ENCODE measurements at places on chromosomes 7 and 10.

GRCh38 chr7:75992083-75992755 lies 2.2 kb downstream of the TMEM120A start:
- DNase-seq: no peak

DNA sequence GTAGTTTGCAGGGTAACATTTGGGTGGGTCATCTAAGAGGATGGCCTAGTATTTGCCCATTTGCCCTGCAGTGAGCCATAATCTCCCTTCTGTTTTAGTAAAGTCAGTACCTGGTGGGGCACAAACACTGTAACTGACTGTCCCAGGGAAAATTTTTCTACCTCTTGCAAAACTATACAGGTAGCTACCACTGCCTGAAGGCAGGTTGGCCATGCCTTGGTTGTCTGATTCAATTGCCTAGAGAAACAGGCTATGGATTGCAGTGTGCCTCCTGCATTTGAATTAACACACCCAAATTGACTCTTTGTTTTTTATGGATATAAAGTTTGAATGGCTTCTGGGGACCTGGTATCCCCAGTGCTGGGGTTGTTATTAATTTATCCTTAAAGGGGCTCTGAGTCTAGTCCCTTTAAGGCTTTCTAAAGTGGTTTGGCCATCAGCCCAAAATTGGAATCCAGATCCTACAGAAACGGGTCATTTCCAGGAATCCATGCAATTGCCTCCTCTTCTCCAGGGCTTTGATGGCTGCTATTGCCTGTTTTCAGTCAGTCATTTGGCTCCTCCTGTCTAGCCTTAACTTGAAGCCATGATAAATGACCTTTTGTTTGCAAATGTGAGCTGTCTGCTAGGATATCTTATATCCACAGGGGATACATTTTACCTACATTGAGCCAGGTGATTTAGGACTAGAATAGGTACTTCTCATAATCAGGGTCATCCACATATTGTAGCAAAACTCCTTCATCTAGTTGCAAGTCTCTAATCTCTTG lies 89.1 kb downstream of the STRA8 start:
- no peak for DNase-seq

- DNase-seq: no peak
These were observed 597 bp downstream of the APBB1IP start for GRCh38 chr10:26438534-26439341.

- DNase-seq: no peak
These were observed 56.3 kb downstream of the CAMK1D start for GRCh38 chr10:12405342-12406320.

DNA sequence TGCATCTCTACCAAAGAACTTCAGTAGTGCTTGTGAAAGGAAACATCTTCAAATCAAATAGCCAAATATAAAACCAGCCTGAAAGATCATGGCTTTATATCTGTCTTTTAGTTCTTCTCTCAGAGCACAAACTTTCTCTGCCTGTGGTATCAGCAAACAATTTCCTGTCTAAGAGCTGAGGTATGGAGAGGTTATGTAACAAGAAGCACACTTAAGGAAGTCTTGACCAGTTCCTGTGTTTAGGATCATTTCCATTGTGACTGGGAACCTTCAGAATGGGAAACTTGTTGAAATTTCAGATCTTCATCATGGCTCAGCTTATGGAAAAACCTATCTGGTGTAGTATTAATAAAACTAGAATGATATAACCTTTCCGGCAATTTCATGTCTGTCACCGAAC lies 148.8 kb downstream of the MBL2 start:
- no peak for DNase-seq

DNA sequence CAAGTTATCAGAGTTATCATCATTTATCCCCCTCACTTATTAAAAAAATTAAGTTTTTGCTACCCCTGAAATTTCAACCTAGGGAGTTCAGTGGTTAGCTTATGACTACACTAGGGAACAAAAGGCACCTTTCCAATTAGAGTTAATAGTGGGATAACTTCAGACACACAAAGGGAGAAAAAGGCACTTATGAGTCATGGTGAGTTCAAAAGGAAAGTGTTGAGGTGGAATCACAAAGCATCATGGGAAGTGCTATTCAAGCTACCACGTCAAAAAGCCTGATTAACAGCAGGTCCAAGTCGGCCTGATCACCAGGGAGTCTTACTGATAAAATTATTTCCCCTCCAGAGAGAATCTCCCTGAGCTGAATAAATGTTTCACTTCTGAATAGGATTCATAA lies 165.7 kb downstream of the C7orf25 start:
- no peak for DNase-seq
